Uterus (tissue), 4 donors: ENCODE measurements at places on chromosomes 7 and 10. TPM values are rescaled to one million over a fixed set of nuclear protein-coding genes. Genes with fewer than 3 reads are reported as not detected.

DNA sequence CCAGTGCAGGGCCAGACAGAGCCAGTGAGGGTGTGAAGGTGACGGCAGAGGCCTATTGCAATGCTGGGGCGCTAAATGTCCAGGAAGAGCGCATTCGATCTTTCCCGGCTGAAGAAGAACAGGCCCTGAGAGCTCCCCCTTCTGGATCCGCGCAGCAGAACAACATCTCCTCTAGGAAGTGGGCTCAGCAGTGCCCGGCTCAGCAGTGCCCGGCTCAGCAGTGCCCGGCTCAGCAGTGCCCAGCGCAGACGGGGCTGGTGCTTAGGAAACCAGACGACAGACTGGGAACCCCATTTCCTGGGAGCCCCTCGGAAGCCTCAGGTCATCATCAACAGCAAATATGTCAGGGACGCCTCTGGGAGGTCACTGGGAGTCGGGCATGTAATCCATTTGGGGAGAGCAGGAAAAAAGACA lies 4.7 kb upstream of the NOS3 start:
- H3K36me3 ChIP-seq, result no peaks in the 10 kb centered on the region
- DNase-seq, result peak; percentile 62
- no peak overlapping the region for H3K4me3 ChIP-seq
- H3K27ac ChIP-seq, result no peak overlapping the region

DNA sequence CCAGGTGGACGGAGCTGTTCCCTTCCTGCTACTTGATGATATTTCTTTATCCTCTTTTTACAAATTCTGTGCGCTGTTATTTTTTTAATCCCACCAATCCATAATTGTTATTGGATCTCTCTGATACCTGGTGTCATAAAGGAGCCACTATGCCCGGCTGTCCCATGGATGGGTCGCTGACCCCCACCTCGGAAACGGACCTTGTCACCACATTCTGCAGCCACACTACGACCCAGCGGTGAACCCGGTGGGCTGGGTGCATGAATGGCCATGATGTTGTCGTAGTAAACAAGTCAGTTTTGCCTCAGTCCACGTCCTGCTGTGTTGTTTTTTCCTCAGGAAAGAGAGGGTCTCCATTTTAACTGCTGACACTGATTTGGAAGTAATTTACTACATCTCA lies 112.2 kb downstream of the PKD1L1 start:
- H3K4me1 ChIP-seq, result no peaks in the 10 kb centered on the region
- H3K27me3 ChIP-seq, result no peaks in the 10 kb centered on the region
- no peak overlapping the region for H3K4me3 ChIP-seq
- DNase-seq, result no peak

DNA sequence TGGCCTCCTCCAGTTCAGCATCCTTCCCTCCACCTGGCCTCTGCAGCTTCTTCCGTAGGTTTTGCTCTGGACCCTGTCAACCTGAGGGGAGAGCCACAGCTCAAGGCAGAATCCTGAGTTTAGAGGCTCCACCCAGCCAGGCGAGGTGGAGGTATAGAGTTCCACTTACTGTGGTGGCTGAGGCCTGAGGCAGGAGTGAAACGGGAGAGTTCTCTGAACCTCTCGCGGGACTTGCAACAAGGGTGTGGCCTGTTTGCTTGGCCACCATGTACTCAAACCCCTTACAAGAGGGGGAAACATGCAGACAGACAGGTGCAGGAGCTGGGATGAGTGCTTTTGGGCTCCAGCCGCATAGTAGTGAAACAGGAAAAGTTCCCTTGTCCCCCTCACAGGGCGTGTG lies 154.0 kb upstream of the C7orf33 start:
- H3K27me3 ChIP-seq, result no peaks in the 10 kb centered on the region
- no peak for DNase-seq
- H3K27ac ChIP-seq, result no peak overlapping the region

DNA sequence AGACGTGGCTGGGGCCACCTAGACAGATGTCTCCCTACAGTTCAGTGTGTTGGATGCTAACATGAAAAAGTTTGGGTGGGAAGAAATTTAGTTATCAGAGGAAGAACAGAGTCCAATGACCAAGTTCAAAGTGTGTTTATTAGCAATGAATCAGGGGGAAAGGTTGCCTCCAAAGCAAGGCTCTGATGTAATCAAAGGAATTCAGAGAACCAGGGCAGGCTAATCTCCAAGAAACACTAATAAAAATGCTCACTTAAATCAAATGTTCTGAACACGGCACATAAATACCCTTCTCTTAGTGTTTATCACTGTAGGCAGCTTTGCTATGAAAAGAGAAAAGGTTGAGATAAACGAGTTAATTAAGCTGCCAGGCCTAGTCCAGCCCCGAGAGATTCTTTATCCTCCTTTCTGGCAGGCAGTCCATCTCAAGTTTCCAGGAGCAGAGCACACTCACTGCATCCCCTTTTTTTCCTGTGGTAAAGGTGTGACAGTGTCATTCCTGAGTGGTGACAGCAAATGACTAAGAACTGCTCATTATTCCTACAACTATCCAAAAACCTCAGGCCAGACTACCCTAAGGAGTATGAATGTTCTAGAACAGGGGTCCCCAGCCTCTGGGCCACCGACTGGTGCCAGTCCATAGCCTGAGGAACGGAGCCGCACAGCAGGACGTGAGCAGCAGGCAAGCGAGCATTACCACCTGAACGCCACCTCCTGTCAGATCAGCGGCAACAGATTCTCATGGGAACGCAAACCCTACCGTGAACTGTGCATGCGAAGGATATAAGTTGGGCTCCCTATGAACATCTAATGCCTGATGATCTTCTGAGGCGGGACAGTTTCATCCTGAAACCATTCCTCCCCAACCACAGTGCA lies 66.9 kb upstream of the FHIP2A start:
- no peaks in the 10 kb centered on the region for H3K27me3 ChIP-seq
- no peaks in the 10 kb centered on the region for H3K4me1 ChIP-seq
- no peak overlapping the region for H3K4me3 ChIP-seq
- peak overlapping the region; percentile 67 for H3K27ac ChIP-seq

DNA sequence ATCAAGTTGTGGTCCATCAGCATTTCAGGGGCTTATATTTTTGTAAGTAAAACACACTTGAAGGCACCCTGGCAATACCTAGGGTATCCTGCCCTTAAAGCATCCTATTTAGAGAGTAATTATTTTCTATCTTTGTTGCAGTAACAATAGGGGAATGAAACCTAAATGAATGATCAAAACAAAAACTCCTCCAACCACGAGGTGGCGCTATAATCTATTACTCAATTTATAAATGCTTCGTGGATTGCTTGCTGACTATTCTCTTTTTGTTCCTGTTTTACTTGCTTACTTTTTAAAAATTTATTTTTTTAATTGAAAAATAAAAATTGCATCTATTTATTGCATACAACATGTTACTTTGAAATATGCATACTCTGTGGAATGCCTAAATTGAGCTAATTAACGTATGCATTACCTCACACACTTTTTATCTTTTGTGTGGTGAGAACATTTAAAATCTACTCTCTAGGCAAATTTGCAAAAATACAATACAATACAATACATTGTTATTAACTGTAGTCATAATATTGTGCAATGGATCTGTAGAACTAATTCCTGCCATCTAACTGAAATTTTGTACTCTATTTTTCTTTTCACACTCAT lies 147.7 kb upstream of the BMPER start:
- no peak overlapping the region for H3K27ac ChIP-seq
- no peak overlapping the region for H3K4me3 ChIP-seq
- no peaks in the 10 kb centered on the region for H3K4me1 ChIP-seq
- peak; percentile 67 for DNase-seq
- H3K36me3 ChIP-seq, result no peaks in the 10 kb centered on the region

- no peak for DNase-seq
- H3K27me3 ChIP-seq, result no peaks in the 10 kb centered on the region
- no peaks in the 10 kb centered on the region for H3K4me1 ChIP-seq
- no peaks in the 10 kb centered on the region for H3K36me3 ChIP-seq
These were observed 19.3 kb downstream of the CDHR3 start for GRCh38 chr7:105982388-105982787.

The EFCAB10 gene
- not detected for total RNA-seq

- no peak overlapping the region for H3K4me3 ChIP-seq
- H3K4me1 ChIP-seq, result no peaks in the 10 kb centered on the region
These were observed 5.0 kb upstream of the GBX1 start for GRCh38 chr7:151172273-151173141.

DNA sequence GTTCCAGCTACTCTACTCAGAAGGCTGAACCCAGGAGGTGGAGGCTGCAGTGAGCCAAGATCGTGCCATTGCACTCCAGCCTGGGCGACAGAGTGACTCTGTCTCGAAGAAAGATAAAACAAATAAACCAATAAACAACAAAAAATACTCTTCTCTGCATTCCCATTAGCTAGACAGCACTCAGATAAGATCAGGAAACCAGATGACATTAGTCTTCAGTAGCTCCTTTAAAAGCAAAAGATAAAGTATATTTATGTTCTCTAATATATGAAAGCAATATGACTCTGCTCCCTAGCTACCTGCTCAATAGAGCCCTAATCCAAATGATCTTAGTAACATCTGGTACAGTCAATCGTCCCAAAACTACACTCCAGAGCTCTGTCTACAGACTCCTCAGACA lies 212.9 kb downstream of the ELMO1 start:
- no peak overlapping the region for H3K27ac ChIP-seq
- H3K27me3 ChIP-seq, result peaks cover 6% of the 10 kb centered on the region
- no peaks in the 10 kb centered on the region for H3K4me1 ChIP-seq
- H3K36me3 ChIP-seq, result no peaks in the 10 kb centered on the region
- no peak overlapping the region for H3K4me3 ChIP-seq

The DRGX gene
- not detected for total RNA-seq

The FGFR2 gene
- total RNA-seq, result 159 TPM

The PDGFA gene
- 20.9 TPM for total RNA-seq

The POT1 gene
- total RNA-seq, result 15.3 TPM

The TAS2R3 gene
- 8.3 TPM for total RNA-seq

- no peaks in the 10 kb centered on the region for H3K36me3 ChIP-seq
- H3K27me3 ChIP-seq, result no peaks in the 10 kb centered on the region
- H3K27ac ChIP-seq, result no peak overlapping the region
- H3K4me3 ChIP-seq, result no peak overlapping the region
- no peaks in the 10 kb centered on the region for H3K4me1 ChIP-seq
These were observed 76.3 kb upstream of the ABCB5 start for GRCh38 chr7:20539201-20539600.

The FAM25G gene
- total RNA-seq, result not detected

- no peaks in the 10 kb centered on the region for H3K4me1 ChIP-seq
- H3K36me3 ChIP-seq, result no peaks in the 10 kb centered on the region
- H3K4me3 ChIP-seq, result no peak overlapping the region
- no peak overlapping the region for H3K27ac ChIP-seq
- no peaks in the 10 kb centered on the region for H3K27me3 ChIP-seq
- no peak for DNase-seq
These were observed 234.3 kb upstream of the TMEM229A start for GRCh38 chr7:124267154-124267553.

DNA sequence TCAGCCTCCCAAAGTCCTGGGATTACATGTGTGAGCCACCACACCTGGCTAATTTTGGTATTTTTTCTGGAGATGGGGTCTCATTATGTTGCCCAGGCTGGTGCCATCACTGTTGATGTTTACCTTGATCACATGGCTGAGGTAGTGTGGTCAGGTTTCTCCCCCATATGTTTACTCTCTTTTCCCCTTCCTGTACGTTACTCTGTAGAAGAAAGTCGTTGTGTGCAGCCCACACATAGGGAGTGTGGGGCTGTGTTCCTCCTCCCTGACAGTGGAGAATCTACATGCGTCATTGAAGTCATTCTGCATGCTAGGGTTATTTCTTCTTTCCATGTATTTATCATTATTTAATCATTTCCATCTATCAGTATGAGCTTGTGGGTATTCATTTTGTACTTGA lies 16.3 kb upstream of the ORAI2 start:
- no peaks in the 10 kb centered on the region for H3K36me3 ChIP-seq
- no peaks in the 10 kb centered on the region for H3K27me3 ChIP-seq
- H3K4me1 ChIP-seq, result no peaks in the 10 kb centered on the region
- no peak for DNase-seq

- no peaks in the 10 kb centered on the region for H3K36me3 ChIP-seq
- H3K4me1 ChIP-seq, result no peaks in the 10 kb centered on the region
- H3K4me3 ChIP-seq, result no peak overlapping the region
- H3K27ac ChIP-seq, result no peak overlapping the region
- DNase-seq, result peak; percentile 72
- H3K27me3 ChIP-seq, result no peaks in the 10 kb centered on the region
These were observed 238.0 kb upstream of the INHBA start for GRCh38 chr7:41940760-41941343.

DNA sequence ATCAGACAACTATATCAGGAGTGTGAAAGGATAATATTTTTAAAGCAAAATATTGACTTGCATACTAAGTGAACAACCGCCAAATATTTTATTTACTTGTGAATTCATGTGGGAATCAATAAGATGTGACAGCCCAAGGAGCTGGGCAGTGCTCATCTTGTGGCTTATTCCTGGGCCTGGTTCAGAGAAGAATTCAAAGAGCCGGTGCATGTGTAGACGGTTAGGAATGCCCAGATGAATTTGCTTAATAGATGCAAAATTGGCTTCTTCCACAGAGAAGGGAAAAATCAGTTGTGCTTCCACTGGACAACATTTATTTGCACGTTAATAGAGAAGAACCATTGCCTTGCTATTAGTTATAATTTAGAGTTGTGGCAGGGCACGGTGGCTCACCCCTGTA lies 4.4 kb downstream of the MYL7 start:
- no peaks in the 10 kb centered on the region for H3K4me1 ChIP-seq
- H3K4me3 ChIP-seq, result no peak overlapping the region
- DNase-seq, result no peak
- no peak overlapping the region for H3K27ac ChIP-seq

DNA sequence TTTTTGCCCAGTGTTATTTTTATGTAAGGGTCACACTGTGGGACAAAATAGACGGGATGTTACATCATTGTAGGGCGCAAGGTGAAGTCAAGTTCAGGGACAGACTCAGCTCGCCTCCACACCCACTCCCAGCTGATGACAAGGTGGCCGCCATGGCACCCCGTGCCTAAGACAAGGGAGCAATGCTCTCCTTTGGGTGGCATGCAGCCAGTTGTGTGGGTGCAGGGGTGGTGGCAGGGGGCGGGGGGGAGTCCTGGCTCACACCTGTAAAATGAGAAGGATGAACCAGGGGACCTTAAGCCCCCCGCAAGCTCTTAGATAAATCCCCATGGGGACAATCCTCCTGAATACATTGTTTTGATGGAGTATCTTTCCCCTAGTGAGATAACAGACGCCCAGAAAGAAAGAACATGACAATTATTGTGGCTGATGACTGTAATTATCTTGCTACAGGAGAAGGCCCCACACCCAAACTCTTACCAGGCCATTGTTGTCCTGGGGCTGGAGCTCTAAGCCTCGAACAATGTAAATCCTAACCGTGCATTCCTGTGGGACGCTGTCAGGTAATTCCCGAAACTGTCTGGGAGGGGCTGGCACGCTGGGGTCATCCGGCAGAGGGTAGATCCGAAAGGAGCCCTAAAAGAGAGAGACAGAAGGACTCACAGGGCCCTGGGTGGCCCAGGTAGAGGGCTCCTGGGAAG lies 148.7 kb downstream of the MYOF start:
- DNase-seq, result no peak
- no peaks in the 10 kb centered on the region for H3K4me1 ChIP-seq
- no peak overlapping the region for H3K27ac ChIP-seq
- H3K4me3 ChIP-seq, result no peak overlapping the region
- no peaks in the 10 kb centered on the region for H3K36me3 ChIP-seq

The AGAP9 gene
- 1.0 TPM for total RNA-seq
